ENCODE measurements at places on chromosomes 12 and 14. TPM values are rescaled to one million over a fixed set of nuclear protein-coding genes. Genes with fewer than 3 reads are reported as not detected.

DNA sequence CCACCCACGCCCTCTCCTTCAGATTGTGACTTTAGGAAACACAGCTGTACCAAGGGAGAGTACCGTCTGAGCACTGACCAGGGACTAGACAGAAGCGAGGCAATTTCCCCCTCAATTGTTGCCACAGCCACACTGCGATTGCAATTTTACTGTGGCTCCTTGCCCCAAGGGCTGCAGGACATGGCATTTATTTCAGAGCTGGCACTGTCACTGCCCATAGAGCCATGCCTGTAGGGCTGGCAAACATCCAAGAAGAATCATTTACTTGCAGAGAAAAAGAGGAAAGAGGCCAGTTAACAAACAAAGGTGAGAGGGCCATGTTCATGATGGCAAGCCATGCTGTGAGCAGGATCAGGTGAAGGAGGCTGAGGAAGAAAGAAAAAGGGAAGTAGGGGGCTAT lies 129.6 kb downstream of the EMP1 start:
- DNase-seq = no peak

DNA sequence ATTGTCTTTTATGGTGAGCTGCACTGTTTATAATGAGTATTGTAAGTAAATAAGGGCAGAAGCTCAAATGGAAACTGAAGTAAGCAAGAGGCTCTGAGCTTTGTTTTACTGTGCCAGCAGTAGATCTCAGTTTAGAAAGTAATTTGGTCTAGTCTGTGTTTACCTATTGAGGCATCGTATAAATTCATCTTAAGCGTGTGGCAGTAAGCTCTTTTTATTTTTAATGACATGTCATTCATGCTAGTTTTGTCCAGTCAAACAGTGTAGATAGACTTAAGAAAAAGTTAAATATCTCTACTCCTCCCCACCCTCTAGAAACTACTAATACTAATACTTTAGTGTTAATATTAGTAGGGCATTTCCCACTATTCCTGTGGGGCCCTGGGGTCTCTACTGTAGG lies 2.0 kb downstream of the ANO6 start:
- DNase-seq = peak; percentile 16

DNA sequence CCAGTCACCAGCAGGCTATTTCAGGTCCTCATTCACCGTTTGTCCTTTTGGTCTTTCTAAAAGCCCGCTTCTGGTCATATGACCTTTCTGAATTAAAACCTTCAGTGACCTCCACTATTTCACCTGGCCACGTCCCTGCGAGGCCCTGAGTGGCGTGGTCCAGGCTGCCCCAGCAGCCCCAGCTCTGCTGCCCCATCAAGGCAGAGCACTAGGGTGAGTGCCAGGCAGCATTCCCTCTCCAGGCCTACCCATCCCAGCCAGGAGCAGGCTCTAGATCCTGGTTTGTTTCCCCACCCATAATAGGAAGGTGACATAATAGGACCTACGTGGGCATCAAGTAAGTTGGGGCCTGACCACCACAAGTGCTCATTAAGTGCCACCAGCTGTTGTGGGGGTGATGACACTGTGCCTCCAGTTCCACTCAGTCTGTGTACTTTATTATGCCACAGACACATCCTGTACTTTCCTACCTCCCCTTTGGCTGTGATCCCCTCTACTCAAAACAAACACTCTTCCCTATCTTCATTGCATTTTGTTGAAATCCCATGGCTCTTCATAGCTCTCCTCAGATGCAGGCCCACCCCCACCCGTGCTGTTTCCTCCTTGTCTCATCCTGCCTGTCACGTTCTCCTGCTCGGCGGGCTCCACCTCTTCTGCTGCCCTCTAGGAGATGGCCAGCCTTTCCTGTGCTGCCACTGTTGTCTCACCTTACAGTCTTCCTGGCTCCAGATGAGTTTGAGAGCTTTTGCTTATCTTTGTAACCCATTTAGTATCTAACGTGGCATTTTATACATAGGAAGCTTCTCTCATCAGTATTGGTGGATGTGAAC lies 21.4 kb downstream of the CKB start:
- DNase-seq = no peak

DNA sequence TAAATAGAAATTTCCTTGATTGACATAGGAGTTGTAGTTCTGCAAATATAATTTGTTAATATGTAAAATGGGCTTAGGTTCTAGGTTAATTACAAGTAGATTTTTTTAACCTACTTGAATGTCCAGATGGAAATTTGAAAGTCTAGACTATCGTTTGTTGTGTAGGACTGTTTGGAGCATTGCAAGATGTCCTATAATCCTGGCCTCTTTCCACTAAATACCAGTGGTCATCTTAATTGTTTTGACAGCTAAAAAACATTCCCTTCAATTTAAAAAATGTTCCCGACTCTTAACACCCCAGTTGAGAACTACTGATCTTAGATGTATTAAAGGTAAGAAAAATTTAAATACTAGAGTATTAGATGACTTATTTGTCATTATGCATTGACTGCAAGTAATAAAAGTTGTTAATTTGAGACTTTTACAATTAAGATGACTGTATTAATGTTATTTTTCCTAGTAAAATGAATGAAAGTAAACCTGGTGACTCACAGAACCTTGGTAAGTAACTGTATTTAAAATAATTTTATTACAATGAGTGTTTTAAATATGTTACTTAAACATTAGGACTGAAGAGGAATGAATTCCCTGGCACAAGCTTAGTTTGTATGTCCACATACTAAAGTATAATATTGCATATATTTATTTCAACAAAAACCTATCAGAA lies 21.8 kb downstream of the G2E3 start:
- no peak for DNase-seq

GRCh38 chr14:80977221-80977620 lies 21.8 kb downstream of the TSHR start:
- no peak for DNase-seq

DNA sequence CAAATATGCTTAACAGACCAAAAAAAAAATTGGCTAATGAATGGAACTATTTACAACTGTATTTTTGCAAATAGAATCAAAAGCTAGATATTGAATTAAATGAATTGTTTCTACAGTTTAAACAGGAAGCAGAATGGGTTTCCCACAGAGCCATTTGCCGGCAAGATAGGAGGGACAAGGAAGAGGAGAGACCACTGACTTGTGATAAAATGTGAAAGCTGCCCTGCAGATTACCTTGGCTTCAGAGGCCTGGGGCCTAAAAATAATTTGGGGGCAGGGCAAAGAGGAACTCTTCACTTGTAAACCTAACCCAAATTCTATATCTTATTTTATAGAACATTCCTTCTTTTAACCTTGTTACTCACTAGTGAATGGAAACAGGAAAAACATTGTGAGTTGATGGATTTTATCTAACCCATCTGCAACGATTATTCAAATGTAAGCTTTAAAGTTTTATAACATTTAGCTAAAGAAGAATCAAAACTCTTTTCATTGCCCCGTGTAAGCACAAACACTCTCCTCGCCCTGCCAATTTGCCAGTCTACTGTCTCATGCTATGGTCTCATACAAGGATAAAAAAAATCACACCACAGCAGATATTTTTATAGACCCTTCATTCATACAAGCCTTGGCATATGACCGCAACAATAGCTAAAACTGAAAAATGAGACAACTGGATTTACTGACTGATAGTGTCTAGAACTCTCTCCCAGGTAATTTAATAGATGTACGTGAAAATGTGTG lies 49.5 kb upstream of the MDM1 start:
- DNase-seq = no peak

- DNase-seq = no peak
Observed at GRCh38 chr14:100526057-100526456, 61.2 kb downstream of the BEGAIN start.

- DNase-seq = peak; percentile 91
Observed at GRCh38 chr12:107461222-107461975, 224.2 kb upstream of the PWP1 start.

ISCA2 gene
- total RNA-seq = 22.9 TPM

CLEC4D gene
- total RNA-seq = not detected

SCYL2 gene
- total RNA-seq = 42.9 TPM

Data from GM23248 (cell line).